ENCODE measurements at places on chromosomes 4 and X. TPM values are rescaled to one million over a fixed set of nuclear protein-coding genes. Genes with fewer than 3 reads are reported as not detected.

- DNase-seq = no peak
These were observed 4.6 kb downstream of the GAB1 start for GRCh38 chr4:143341186-143341755.

- no peak for DNase-seq
These were observed 76.9 kb upstream of the SCOC start for GRCh38 chr4:140296335-140297220.

- no peak for DNase-seq
These were observed 1.2 kb upstream of the LETM1 start for GRCh38 chr4:1856943-1857699.

- DNase-seq = no peak
These were observed 28.4 kb downstream of the CD99L2 start for GRCh38 chrX:150870029-150870428.

DNA sequence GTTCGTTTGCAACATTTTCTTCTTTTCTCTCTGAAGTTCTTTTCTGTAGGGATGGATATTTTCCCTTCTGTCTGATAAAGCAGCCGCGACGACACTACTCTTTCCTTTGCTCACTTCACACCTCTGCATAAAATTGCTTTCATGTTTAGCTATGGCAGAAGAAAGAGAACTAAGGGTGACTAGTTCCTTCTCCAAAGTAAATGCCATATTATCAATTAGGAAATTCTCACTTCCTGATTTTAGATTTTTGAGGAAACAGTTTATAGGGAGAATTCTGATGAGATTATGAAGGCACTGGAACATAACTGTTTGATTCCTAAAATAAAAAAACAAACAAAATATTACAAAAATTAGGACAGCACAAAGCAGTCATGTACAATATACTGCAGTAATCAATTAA, 29.2 kb downstream of the FANCB start:
- no peak for DNase-seq

GRCh38 chr4:89301902-89302301, 5.7 kb downstream of the GPRIN3 start:
- DNase-seq = no peak

GRCh38 chr4:111449657-111450056, 695.6 kb upstream of the FAM241A start:
- no peak for DNase-seq

GRCh38 chr4:49018718-49019295, 32.7 kb downstream of the CWH43 start:
- DNase-seq = no peak

GRCh38 chrX:27598312-27598711, 8.2 kb downstream of the DCAF8L2 start:
- no peak for DNase-seq

DNA sequence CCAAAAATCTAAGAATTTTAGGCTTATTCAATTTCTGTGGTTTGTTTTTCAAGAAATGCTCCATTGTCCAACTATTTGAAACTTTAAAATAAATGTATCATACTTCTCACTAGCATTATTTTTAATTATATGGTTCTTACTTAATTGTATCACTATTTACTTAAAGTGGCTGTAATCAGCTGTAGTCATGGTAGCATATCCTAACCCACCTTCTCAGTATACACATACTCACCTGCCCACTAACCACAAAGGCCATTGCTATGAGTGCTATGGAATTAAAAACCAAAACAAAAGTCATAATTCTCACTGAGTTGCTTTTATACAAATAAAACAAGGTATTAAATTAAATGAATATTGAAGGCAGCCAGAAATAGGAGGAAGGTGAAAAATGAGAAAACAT, 5.0 kb downstream of the FBXO8 start:
- DNase-seq = no peak

GRCh38 chr4:99219072-99219471, at the start of gene ADH6:
Gene ADH6, minus strand, starts transcription at chr4:99219246. Its CDS starts 94 bp downstream, at chr4:99219152.
- no peak for DNase-seq

The BEND2 gene
- total RNA-seq = not detected

The NLRP2B gene
- not detected for total RNA-seq

The GAGE2A gene
- total RNA-seq = not detected
